Islet precursor cell (in vitro differentiated cells): ENCODE measurements at places on chromosomes 16 and 17.
A peak's percentile ranks its signal among the peaks of the same experiment; 100 is the strongest.

DNA sequence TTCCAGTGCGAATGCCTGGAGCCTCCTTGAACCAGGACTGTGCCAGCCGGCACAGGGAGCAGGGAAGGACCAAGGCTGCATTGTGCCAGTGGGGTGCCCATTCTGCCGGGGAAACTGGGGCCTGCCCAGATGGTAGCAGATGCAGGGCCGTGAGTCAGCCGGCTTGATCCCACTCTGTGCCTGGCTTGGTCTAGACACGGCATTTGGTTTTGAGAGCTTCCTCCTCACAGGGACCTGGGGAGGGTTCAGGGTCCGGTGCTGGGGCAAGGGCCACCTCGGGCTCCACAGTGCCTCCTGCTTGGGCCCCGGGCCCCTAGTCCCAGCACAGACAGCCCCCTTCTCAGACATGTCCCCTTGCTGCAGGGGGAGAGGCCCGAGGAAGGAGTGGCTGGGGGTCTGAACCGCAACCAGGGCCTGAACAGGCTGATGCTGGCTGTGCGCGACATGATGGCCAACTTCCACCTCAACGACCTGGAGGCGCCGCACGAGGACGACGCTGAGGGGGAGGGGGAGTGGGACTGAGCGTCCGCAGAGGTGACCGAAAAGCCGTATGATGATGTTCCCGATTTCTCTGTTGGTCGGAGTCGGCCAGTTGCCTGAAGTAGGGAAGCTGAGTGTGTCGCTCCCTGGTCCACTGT, 7.8 kb upstream of the MC1R start:
- no peak for DNase-seq

GRCh38 chr17:81194941-81195901, 27.5 kb downstream of the CEP131 start:
- no peak for DNase-seq

DNA sequence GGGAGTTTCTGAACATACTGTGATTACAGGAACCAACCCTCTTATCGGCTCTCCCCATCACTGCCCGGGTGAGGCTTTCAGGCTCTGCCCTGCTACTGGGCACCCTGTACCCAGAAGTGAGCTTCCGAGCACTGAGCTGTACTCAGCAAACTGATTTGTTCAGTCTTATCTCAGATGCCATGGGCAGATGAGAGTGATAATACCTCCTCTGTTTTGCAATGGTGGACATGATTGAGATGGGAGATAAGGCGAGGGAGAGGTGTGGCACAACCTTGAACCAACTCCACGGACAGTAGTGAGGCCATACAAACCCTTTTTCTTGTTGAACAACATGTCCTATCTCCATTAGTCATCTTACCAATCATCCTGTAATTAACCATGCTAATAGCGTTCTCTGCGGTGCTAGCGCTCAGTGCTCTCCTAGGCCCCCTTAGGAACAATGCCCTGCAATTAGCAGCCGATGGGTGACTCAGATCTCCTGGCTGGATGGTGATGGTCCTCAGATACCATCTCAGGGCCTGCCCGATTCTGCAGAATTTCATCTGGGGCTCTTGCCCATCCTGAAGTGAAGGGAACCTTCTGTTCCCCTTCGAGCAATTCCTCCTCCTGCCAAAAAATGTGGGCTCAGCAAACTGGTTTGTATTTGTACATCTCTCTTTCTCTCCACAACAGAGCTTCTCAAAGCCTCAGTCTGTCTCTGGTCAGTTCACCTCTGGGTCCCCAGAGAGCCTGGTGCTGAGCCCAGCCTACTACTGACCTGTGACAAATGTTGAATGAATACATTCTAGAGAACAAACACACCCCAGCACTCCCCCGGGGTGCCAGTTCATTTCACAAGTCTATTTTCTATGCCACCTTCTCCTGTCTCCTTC, 139.3 kb upstream of the IRX3 start:
- peak; percentile 73 for DNase-seq

DNA sequence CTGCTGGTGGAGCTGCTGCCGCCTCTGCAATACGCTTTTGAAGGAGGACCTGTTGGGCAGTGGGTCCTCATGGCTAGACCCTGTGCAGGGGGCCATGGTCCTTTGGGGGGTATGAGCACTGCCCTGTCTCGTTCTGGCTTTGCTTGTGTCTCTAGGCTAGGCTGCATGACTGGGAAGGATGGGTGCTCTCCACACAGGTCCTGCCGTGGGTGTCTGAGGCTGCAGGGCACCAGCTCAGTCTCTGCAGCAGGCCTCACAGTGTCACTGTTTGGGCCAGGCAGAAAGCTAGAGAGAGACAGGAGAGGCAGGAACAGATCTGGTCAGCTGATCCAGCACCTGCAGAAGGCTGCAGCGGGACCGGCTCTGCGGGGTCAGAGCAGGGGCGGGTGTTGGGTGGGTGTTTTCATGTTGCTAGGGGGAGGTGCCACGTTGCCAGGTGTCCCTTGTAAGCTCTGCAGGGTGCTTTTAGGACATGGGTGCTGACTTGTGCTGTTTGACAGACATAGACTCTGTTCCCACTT, 111.4 kb downstream of the SNX29 start:
- DNase-seq = no peak

GRCh38 chr17:4800462-4801196, 1.5 kb downstream of the C17orf114 start:
- no peak for DNase-seq

DNA sequence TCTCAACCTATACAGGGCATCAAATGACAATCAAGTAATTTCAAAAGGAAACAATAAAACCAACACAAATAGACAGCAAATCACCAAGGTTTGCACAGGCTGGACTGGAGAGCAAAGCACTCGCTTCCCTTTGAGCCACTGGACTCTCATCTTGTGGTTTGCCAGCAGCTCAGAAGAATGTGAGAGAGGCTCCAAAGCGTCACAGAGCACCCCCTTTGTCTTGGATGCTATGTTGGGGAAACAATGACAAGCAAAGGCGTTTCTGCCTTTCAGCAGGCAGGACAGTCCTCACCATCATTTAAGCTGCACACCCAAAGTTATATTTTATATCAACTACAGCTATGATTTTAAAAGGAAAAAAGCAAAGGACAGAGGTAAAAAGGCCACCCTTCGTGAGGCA, 13.2 kb downstream of the SLC6A4 start:
- DNase-seq = no peak

DNA sequence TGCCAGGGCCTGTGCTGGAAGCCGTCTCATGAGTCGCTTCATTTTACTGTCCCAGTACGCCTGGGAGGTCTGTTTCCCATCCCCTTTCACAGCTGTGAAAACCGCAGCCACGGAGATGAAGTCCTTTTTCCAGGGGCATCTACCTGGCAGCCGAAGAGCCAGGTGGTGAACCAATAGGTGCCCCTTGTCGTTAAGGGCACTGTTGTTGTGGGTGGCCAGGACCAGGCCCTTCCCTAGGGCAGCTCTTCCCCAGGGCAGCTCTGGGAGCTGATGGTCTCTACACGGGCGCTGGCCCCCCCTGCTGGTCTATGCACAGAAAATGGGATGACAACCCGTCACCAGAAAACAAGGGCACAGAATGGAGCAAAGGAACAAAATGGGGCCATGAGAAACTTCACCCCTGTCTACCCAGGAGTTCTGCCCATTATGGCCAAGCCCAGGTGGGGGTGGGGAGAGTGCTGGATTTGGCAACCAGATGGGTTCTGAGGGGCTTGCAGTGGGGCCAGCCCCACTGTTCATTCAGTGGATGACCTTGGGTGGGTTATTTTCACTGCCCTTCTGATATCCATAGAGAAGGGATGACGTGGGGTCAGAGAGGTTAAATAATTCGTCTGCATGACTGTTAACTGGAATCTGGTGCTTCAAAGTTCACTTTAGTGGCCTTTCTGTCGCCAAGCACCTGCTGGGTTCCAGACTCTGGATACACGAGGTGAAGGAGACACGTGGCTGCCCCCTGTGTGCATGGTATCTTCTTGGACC, 11.5 kb downstream of the RMI2 start:
- DNase-seq = peak; percentile 84

DNA sequence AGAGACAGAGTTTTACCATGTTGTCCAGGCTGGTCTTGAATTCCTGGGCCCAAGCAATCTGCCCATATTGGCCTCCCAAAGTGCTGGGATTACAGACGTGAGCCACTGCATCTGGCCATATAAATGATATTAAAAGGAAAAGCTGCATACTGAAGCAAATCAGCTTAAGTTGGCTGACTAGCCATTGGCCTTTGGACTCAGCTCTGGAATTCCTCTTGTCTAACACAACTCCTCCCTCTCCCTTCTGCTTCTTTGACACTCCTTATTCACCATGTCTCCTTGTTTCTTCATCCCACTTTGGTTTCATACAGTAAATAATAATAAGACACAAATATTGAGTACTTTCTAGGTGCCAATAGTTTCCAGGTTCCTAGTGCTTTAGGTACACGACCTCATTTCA, 7.5 kb downstream of the KRT12 start:
- no peak for DNase-seq

- DNase-seq = peak; percentile 57
Measured at GRCh38 chr17:8005357-8005756, 2.9 kb downstream of the GUCY2D start.

DNA sequence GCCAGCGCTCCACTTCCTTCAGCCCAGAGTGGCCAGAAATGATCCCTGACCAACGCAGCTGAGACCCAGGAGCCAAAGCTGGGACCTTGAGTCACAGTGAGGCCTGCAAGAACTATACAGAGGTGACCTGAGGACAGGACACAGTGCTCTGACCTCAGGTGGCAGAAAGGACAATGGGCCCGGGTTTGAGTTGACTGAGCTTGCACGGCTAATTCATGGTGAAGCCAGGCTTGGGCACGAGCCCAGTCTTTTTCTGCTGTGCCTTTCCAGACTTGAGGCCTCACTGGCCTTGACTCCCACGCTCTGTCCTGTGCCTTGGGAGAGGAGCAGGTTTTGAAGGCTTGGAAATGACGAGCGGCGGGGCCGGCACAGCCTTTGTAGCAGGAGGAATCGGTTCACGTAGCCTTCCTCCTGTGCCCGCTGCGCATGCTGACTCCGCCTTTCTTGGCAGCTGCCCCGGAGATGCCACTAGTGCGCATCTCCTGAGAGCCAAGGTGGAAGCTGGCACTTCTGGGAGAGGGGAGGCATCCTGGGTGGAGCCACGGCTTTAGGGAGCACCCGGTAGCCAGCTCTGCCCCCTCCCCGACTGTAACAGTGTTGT, 34.9 kb downstream of the NDEL1 start:
- DNase-seq = peak; percentile 53

- no peak for DNase-seq
Measured at GRCh38 chr17:3867106-3867505, 21.1 kb upstream of the NCBP3 start.

DNA sequence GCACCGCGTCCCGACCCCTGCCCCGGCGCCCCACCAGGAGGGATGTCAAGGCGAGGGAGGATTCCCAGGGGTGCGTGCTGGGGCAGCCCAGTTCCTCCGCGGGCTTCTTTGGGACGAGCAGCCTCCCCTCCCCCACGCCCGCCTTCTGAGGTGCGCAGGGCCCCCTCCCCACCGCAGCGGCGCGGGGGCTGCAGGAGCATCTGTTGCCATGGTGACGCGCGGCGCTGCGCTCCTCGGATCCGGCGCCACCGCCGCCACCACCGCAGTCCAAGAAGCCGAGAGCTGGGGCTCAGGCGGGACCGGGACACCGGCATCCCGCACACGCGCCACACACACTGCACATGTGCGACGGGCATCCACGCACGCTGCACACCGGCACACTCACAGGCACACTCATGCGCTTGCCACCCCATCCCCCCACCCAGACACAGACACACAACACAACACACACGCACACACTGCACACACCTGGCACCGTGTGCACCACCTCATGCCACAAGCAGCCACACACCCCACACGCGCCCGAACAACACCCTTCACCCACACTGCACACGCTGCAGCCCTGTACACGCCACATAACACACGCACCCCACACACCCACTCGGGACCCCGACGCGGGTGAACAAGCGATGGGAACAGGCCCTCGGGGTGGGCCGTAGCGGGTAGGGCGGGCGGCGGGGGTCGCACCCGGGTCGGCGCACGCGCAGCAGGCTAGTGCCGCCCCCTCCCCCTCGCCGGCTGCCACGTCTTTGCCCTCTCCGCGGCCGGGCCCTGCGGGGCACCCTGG, 17.0 kb downstream of the ENPP7 start:
- DNase-seq = no peak

- no peak for DNase-seq
Measured at GRCh38 chr16:53599548-53599947, 96.5 kb upstream of the AKTIP start.

DNA sequence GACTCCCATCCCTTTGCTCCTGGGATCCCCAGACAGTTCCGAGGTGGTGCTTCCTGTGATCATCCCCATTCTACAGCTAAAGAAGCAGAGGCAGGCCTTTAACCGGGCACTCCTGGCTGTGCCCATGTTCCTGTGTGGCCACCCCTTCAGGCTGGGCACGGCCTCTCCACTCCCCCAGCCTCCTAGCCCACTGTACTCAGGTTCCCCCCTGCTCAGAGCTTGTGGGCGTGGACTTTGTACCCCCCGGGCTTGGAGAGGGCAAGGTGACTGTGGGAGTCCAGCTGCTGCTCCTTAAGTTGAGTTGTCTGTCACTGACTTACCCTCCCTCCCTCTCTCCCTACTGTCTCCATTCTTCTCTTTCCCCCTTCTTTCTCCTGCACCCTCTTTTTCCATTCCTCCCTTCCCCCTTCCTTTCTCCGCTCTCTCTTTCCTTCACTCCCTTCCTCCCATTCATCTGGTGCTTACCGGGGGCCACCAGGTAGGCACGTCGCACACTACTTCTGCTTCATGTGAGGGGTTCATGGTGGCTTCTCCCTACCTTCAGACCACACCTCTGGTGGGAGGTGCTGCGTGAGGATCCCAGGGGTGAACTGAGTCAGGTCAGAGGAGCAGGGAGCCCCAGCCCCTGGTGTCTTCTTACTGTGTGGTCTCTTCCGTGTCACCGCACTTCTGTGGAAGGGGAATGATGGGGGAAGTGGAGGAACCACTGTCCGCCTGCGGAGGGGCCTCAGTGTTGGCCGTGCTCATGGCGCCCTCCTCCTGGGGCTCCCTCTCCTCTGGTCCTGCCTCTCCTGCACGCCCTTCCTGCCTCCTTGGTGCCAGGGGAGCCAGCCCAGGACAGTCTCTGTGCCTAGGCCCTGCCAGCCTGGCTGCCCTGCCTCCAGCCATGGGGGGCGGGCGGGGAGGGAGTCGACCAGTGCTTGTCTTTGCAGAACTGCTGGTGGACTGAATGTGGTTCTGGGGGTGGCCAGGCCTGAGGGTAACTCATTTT, 29.7 kb downstream of the CMIP start:
- no peak for DNase-seq

DNA sequence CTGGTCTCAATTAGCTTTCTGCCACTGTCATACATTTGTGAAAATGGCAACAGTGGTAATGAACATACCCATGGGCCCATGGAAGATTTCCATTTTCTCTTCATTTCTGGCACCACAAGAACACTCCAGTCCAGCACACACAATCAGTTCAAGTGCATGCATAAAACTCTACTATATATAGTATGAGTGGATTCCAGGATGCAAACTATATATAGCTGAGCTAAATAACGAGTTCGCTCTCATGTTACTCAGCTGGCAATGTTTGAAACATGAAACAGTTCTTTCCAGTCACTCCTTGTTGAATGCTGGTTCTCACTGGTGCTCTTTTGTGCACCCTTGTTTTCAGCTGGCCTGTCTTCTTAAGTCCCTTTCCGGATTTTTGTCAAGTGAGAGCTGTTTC, 75.2 kb upstream of the DHX40 start:
- no peak for DNase-seq
